Muscle of leg (tissue), 16 donors: ENCODE measurements at places on chromosomes 5 and 9.

GRCh38 chr9:113711251-113711650 is 164.9 kb upstream of the ZNF618 start:
- no peak for DNase-seq

GRCh38 chr5:95711501-95712346 is 19.4 kb upstream of the RHOBTB3 start:
- DNase-seq, result no peak

GRCh38 chr9:113389451-113389850 is 11.6 kb downstream of the ALAD start:
- no peak for DNase-seq

GRCh38 chr9:134982311-134982710 is 64.6 kb upstream of the FCN1 start:
- no peak for DNase-seq

GRCh38 chr9:96242811-96243210 is 59.2 kb downstream of the HSD17B3 start:
- no peak for DNase-seq
